ENCODE measurements at places on chromosomes 11 and 22. TPM values are rescaled to one million over a fixed set of nuclear protein-coding genes. Genes with fewer than 3 reads are reported as not detected.

The PSMC3 gene
- total RNA-seq: 239 TPM

The TUG1 gene
- 46.0 TPM for total RNA-seq

The OR8D4 gene
- total RNA-seq: not detected

The RBFOX2 gene
- 218 TPM for total RNA-seq

The BTBD18 gene
- total RNA-seq: not detected

The GAL gene
- total RNA-seq: 4.8 TPM

The TEX54 gene
- total RNA-seq: not detected

The CD3E gene
- total RNA-seq: not detected

The DLG2 gene
- 4.4 TPM for total RNA-seq

The CECR2 gene
- not detected for total RNA-seq

The KCTD14 gene
- 1.3 TPM for total RNA-seq

The NPTXR gene
- 0.29 TPM for total RNA-seq

The SEZ6L gene
- not detected for total RNA-seq

The MUC5AC gene
- total RNA-seq: not detected

The RAB39A gene
- total RNA-seq: not detected
